ENCODE measurements at places on chromosomes 5 and 9.

GRCh38 chr5:157306692-157307471 is 41.0 kb downstream of the CYFIP2 start:
- DNase-seq: no peak

- DNase-seq: no peak
Observed at GRCh38 chr9:134365791-134366222, 39.6 kb downstream of the RXRA start.

DNA sequence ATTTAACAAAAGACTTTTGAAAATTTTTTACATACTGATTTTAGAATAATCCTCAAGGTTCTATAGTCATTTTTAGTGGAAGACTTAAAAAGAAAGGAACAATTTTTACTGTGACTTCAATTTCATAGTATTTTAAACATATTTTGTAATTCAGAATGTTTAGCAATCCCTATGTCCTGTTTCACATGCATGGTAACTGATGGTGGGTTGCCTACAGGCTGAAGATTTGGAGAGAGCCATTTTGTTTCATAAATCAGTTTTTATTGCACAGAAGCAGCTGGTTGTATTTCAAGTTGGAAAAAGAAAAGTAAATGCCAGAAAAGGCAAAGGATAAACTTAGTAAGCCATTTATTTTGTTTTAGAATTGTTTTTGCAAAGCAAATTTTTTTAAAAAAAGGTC is 24.0 kb downstream of the STARD4 start:
- no peak for DNase-seq

- DNase-seq: no peak
Observed at GRCh38 chr9:81588148-81588871, 101.0 kb downstream of the TLE1 start.

- DNase-seq: no peak
Observed at GRCh38 chr5:179509239-179509638, 41.1 kb upstream of the RUFY1 start.

DNA sequence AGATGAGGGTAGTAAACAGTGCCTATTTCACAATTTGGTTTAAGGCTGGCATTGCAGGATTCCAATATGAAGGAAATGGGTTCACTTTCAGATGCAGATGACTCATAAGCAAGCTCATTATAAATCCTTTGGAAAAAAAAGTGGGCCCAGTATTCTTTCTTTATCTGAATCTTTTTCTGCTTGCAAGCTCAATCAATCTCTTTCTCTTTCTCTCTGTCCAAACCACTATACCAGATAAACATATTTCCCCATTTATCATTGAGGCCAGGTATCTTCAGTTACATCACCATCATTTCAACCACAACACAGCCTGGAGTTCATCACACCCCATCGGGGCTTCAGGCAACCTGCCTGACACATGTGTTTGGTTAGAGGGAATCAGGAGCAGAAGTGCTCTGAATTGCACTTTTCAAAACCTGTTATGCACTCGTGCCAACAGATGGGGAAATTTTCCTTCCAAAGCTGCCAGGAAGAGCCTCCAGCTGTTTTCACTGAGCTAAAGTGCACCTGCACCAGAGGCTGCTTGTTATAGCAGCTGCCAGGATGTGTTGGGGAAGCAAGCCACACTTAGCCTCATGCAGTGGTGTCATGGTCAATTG is 30.0 kb upstream of the MAMDC2 start:
- no peak for DNase-seq

DNA sequence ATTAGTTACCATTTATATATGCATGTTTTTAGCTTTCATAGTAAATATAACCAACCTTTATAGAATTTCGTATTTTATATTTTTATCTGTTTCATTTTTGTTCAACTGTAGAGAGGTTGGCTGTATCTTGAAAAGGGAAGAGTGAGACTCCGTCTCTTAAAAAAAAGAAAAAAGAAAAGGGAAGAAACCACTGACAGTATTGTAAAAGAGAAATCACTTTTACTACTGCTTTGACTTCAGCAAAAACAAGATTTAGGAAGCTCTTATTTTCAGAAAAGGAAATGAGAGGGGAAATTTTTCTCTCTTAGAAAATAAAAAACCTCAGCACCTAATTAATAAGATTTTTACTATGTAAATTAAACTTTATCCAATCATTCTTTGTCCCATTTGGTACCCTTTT is 14.4 kb downstream of the POLK start:
- no peak for DNase-seq

- no peak for DNase-seq
Observed at GRCh38 chr5:14272548-14273205, 129.5 kb downstream of the TRIO start.

All from amniotic stem cell (primary cell).